ENCODE measurements at places on chromosomes 7 and 10.

GRCh38 chr7:11478882-11479281 lies 353.1 kb downstream of the THSD7A start:
- DNase-seq, result no peak

GRCh38 chr10:99551158-99551557 lies 18.4 kb downstream of the NKX2-3 start:
- DNase-seq, result peak; percentile 73

DNA sequence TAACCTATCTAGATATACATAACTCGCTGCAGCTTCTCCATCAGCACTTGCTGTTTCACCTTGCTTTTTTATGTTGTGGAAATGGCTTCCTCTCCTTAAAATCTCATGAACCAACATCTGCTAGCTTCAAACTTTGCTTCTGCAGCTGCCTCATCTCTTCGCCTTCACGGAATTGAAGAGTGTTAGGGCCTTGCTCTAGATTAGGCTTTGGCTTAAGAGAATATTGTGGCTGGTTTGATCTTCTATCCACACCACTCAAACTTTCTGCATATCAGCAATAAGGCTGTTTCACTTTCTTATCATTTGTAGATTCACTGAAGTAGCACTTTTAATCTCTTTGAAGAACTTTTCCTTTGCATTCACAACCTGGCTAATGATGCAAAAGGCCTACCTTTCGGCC lies 49.2 kb upstream of the AGR3 start:
- no peak for DNase-seq

- DNase-seq, result no peak
Observed at GRCh38 chr10:129398711-129399141, 68.3 kb upstream of the MGMT start.

- no peak for DNase-seq
Observed at GRCh38 chr7:37927773-37928444, 7.5 kb downstream of the EPDR1 start.

GRCh38 chr7:137073571-137074325 lies 205.3 kb downstream of the CHRM2 start:
- no peak for DNase-seq

DNA sequence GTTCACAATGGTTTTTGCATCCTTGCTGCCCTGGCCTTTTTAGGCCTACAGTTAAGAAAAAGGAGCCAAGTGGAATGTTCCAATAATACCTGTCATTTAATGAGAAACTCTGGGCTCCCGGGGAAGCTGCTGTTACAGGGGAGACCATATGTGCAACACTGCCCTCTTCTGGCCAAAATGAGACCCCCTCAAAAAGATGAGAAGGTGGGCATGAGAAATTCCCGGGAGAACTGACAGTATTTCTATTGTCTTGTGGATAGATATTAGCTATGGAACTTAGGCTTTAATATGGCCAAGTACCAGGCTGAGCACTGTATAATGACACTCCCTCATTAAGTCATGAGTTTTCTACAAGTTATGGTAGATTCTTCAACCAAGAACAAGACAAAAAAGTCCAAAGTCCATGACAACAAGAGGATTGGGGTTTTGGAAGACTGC lies 99.4 kb downstream of the CCDC3 start:
- DNase-seq, result peak; percentile 3

- DNase-seq, result no peak
Observed at GRCh38 chr7:96723622-96724021, 14.0 kb upstream of the SEM1 start.

DNA sequence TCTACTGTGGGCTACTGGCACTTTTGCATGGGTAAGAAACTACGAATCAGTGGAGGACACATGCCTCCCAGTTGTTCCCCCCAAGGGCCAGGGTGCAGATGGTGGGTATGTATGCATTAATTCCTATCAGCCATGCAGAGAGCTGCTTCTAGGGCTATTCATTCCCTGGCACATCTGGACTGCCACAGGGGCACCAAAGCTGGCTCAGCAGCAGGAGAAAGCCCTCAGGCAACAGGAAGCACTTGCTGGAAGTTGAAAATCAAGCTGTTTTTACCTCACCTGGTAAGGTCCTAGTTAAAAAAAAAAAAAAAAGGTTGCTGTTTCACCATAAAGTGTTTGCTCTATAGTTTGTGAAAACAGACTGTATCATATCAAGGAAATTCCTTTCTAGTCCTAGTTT lies 1342.6 kb downstream of the REEP3 start:
- DNase-seq, result no peak

DNA sequence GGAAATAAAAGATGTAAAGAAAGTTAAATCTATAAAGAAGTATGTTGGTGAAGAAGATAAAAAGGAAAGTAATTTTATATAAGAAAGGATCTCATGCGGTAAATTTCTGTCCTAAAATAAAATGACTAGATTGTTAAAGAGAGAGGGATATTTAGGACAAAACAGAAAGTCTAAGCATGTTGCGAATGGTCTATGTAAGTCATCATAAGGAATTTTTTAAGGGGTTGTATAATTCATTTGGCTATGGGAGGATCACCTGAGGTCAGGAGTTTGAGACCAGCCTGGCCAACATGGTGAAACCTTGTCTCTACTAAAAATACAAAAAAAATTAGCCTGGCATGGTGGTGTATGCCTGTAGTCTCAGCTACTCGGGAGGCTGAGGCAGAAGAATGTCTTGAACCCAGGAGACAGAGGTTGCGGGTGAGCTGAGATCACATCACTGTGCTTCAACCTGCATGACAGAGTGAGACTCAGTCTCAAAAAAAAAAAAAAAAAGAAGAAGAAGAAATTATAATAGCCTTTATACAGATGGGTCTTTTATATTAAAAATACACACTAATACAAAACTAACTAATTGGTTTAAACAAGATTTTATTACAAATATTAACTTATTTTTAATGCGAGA lies 294.3 kb downstream of the MAGI2 start:
- no peak for DNase-seq

DNA sequence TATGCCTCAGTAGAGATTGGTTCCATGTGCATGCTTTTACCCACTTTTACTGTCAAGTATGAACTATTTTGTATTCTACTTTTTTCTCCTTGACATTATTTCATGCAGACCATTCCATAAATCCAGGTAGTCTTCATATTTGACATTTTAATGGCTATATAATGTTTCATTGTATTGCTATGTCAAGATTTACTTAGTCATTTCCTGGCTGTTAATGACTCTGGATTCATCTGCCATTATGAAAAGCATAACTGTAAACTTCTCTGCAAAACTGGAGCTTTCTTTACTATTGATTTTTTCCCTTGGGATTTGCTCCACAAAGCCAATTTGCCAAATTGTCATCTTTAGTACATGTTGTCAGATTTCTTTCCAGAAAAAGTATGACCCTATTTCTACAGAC lies 6.8 kb upstream of the MSRB2 start:
- peak; percentile 2 for DNase-seq

DNA sequence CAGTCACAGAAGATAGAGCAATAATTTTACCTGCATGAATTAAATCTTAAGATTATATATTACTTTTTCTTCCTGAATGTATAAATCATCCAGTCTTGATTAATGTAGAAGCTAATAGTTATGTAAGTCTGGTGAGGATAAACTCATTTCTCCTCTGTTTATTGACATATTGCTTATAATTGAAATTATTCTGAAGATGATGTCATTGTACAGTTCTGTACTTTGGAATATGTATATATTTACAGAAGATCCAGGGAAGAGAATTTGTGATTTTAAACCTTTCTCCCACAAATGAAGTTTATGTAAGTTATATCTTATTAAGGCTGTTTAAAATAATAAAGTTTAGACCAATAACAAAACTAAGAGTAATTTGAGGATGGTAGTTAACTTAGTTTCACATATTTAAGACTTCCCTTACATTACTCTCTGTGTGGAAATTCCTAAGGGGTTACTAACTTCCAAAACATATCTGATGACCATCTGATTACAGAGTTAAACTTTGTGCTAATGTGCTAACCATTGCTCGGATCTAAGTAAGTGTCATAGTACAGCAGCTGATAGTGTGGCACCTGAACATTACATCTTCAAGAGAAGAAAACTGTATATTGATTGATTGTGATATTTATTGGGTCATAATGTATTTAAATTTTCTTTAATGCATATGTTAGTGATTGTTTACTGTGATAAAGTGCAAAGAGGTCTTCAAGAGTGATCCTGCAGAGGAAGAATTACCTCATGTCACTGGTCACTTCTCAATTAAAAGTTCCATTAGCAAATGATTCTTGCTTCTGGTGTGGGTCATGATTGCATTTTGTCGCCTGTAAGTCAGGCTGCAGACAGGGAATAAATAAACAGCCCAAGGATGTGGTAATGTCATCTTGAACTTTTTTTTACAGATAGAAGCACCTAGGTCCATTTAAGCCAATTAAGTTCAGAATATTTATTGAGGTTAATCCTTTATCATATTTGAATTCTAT lies 96.9 kb downstream of the UBE3C start:
- DNase-seq, result no peak

DNA sequence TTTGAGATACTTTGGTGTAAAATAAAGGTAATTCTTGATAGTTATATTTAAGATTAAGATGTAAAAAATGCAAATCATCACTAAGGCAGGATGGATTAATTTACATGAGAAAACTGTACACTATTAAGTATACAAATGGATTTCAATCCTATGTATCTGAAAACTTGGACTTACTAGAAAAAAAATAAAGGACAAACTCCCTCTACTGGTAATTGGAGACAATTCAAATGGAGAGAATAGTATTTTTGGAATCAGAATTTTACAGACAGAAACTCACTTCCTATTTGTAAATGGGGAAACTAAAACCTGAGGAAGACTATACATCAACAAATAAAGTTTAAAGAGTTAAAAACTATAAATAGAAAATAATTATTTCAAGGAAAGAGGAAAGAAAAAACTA lies 62.6 kb downstream of the CUL2 start:
- DNase-seq, result no peak

GRCh38 chr10:99754670-99755069 lies 22.6 kb downstream of the CUTC start:
- DNase-seq, result no peak

DNA sequence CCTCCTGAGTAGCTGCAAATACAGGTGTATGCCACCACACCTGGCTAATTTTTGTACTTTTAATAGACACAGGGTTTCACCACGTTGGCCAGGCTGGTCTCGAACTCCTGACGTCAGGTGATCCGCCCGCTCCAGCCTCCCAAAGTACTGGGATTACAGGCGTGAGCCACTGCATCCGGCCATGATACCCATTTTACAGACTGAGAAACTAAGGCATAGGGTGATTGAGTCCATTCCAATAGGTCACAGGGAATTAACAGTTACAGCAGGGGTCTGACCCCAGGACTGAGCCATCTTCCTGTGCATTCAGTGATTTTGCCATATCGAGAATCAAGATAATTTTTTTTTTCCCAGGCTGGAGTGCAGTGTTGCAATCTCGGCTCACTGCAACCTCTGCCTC lies 12.3 kb upstream of the CTBP2 start:
- DNase-seq, result no peak

DNA sequence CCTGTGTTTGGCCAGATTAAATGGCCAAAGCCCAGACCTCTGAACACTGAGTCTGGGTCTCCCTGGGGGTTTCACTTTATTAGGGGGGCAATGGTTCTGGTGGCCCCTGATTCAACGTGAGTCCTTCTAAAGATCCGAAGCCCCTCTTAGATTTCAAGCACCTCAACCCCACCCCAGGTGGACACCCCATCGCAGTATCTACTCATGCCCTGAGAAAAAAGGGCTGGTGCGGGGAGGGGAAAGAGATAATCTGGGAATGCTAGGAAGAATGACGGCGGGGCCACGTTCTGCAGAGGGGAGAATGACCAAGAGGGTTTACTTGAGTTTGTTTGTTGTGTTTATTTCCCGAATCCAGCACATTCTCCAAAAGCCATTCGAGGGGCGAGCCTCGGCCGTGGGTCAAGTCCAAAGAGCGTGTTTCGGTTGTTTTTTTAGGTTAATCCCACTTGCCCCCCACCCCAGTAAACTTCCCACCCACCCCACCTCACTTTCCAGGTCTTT lies 832 bp downstream of the PDLIM1 start:
- no peak for DNase-seq

DNA sequence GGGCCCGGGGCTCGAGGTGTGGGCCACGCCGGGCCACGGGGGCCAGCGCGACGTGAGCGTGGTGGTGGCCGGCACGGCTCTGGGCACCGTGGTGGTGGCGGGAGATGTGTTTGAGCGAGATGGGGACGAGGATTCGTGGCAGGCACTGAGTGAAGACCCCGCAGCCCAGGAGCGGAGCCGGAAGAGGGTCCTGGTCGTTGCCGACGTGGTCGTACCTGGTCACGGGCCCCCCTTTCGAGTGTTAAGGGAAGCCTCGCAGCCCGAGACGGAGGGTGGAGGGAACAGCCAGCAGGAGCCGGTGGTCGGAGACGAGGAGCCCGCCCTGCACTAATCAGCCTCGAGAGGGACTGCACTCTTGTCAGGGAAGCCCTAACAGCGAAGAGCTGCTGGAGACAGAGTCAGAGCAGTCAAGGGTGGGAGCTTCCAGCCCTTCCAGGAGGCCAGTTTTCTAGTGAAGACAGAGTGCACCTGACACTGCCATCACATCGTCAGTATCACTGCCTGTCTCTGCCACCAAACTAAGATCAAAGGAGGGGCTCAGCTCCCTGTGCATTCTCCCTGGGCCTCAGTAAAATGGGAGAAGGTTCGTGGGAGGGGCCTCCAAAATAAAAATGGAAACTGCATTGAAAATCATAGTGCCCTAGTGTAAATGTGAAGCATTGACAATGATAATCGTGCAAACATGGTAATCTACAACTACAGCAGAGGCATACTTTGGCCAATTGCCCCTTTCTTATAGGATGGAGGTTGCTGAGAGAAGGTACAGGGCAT lies 1.3 kb downstream of the MBLAC1 start:
- DNase-seq, result peak; percentile 30

DNA sequence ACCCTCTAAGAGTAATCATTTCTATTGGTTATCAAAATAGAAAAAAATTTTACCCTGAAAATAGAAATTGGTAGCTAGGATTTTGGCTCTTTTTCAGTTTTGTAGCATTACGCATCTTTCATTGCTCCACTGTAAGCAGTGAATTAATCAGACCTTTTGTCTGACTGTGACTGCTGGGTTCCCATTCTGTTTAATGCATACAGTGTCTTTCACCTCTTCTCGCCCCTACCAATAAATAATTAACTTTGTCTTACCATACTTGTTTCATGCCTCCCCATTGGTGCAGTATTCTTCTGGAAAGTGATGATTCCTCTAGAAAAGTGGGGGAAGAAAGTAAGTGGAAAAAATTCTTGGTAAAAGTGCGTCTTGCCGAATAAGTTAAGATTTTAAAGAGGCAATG lies 73.2 kb downstream of the AP3M1 start:
- DNase-seq, result no peak

GRCh38 chr10:18401416-18402195 lies 249.8 kb downstream of the NSUN6 start:
- DNase-seq, result no peak

GRCh38 chr10:122263971-122264370 lies 7.1 kb upstream of the BTBD16 start:
- no peak for DNase-seq

Data from NCI-H2029 (cell line).